HepG2 (cell line): ENCODE measurements at places on chromosomes 7 and 10. TPM values are rescaled to one million over a fixed set of nuclear protein-coding genes. Genes with fewer than 3 reads are reported as not detected.
A peak's percentile ranks its signal among the peaks of the same experiment; 100 is the strongest.

CAV2 gene
- polyA plus RNA-seq = 0.18 and 0.42 TPM in 2 replicates

SPACDR gene
- 0.24 and 0.41 TPM in 2 replicates for polyA plus RNA-seq

CCL24 gene
- polyA plus RNA-seq = not detected in 2 replicates

UBE3C gene
- polyA plus RNA-seq = 27.0 and 28.2 TPM in 2 replicates

CYCS gene
- polyA plus RNA-seq = 26.5 and 35.9 TPM in 2 replicates

DNA sequence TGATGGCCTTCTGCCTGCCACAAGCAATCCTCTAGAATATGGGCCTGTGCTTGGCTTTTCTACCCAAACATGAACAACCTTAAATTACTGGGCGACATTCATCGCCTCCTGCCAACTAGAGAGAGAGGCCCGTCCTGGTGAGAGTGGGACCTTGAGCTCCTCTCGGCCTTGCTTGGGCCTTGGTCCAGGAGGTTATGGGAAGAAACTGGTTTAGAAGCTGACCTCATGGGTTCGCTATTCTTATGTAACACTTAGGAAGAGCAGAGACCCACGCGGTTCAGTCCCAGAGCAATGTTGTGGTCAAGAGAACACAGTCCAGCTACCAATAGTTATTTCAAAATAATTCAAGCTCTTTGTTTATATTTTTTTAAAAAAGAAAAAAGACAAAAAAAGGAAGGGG, 176.3 kb upstream of the ZNF32 start:
- H3K27me3 ChIP-seq = no peaks in the 10 kb centered on the region
- H3K4me1 ChIP-seq = no peaks in the 10 kb centered on the region; the same call in 1 of the 2 replicates
- DNase-seq = peak; percentile 3
- H3K27ac ChIP-seq = no peak overlapping the region

- no peaks in the 10 kb centered on the region for H3K4me1 ChIP-seq
- H3K4me3 ChIP-seq = no peak overlapping the region
Measured at GRCh38 chr7:69827558-69827957, 229.3 kb downstream of the AUTS2 start.

DNA sequence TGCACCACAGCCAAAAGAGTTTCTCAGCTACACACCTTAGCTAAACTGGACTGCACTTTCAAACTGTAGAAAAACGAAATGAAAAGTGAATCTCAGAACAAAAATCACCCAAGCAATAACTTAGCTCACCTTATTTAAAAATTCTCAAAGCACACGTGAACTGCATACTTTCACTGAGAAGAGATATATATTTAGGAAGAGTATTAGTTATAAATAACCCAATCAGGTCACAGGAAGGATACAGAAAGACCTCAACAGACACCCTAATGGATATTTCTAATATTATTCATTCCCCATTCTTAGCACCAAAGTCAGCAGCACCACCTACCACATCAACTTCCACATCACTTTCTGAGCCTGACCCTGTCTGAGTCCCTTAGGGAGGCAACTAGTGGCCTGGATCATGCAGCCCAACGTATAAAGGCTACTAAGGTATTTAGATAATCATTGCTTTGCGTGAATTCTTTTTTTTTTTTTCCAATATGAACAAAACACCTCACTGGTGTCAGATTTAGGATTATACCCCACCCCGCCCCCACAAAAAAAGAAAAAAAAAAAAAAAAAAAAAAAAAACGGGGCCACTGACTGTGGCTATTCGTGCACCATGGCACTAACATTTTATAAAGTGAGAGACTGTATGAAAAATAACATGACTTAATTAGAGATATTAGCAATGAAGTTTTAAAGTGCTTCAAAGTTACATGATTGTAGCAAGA, 2.6 kb downstream of the ABI1 start:
- no peaks in the 10 kb centered on the region for H3K36me3 ChIP-seq
- no peak for DNase-seq
- H3K27me3 ChIP-seq = no peaks in the 10 kb centered on the region; the same call in 2 of the 3 replicates
- H3K4me1 ChIP-seq = peaks cover 53% of the 10 kb centered on the region
- peak overlapping the region; percentile 75 for H3K4me3 ChIP-seq
- H3K27ac ChIP-seq = no peak overlapping the region

- peak overlapping the region; percentile 98 for H3K27ac ChIP-seq
- 0 out of 2 replicates have a peak overlapping the region, but pooled peaks have one; percentile 7 for H3K4me3 ChIP-seq
- no peaks in the 10 kb centered on the region for H3K27me3 ChIP-seq
- peak; percentile 98 for DNase-seq
- H3K4me1 ChIP-seq = peaks cover 63% of the 10 kb centered on the region
Measured at GRCh38 chr10:119113751-119114732, 10.1 kb downstream of the DENND10 start.

GRCh38 chr10:58341947-58342346, 7.1 kb downstream of the UBE2D1 start:
- no peaks in the 10 kb centered on the region for H3K27me3 ChIP-seq
- H3K36me3 ChIP-seq = no peaks in the 10 kb centered on the region; the same call in 1 of the 2 replicates
- no peak for DNase-seq
- no peak overlapping the region for H3K4me3 ChIP-seq
- 0 out of 2 replicates have a peak, but pooled peaks cover 5% of the 10 kb centered on the region for H3K4me1 ChIP-seq
- no peak overlapping the region for H3K27ac ChIP-seq

- no peak overlapping the region for H3K4me3 ChIP-seq
- peaks cover 50% of the 10 kb centered on the region for H3K36me3 ChIP-seq
- H3K4me1 ChIP-seq = no peaks in the 10 kb centered on the region
- H3K27ac ChIP-seq = no peak overlapping the region
- no peak for DNase-seq
- H3K27me3 ChIP-seq = no peaks in the 10 kb centered on the region
Measured at GRCh38 chr10:5723692-5724091, 39.1 kb downstream of the TASOR2 start.

DNA sequence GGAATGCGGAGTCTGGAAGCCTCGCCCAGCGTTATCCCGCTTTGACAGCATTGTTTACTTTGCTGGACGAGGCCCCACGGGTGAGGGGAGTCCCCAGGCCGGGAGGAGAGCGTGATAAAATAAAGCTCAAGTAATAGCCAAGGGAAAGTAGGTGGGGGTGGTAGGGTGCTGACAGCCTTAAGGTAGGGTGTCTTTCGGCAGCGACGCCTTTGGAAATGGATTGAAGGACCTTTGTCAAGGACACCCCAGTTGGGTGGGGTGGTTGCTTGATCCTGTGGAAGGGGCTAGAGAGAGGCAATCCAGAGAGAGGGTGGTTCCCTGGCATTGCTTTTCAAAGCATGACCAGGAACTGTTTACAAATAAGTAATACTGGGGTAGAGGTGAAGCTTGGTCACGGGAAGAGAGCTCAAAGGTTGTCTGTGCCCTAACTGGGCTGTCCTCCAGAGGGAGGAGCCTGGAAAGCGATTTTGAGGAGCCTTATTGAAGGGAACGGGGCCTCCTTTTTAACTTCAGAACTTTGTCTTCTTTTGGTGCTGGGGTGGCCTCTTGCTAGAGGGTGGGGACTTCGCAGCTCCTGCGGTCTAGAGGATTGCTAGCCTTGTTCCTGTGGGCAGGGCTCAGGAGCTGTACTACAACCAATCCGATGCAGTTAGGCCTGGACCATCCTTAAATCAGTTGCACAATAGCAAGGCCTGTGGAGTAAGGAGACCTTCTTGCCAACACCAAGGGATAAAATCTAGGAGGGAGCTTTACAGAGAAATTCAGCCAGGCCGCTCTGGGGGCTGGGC, 1.3 kb downstream of the EIF4EBP2 start:
- no peaks in the 10 kb centered on the region; the same call in 2 of the 3 replicates for H3K27me3 ChIP-seq
- H3K4me3 ChIP-seq = peak overlapping the region; percentile 92
- H3K27ac ChIP-seq = peak overlapping the region; percentile 82
- peak; percentile 83 for DNase-seq

- peaks cover 7% of the 10 kb centered on the region for H3K36me3 ChIP-seq
- H3K4me1 ChIP-seq = peaks cover 15% of the 10 kb centered on the region
- no peak overlapping the region for H3K27ac ChIP-seq
- DNase-seq = no peak
- no peak overlapping the region for H3K4me3 ChIP-seq
- H3K27me3 ChIP-seq = no peaks in the 10 kb centered on the region
Measured at GRCh38 chr7:151095123-151095797, 9.0 kb downstream of the AGAP3 start.

GRCh38 chr7:158266817-158267741, 320.5 kb downstream of the PTPRN2 start:
- H3K27ac ChIP-seq = no peak overlapping the region
- peaks cover 43% of the 10 kb centered on the region for H3K4me1 ChIP-seq
- no peaks in the 10 kb centered on the region for H3K36me3 ChIP-seq
- no peaks in the 10 kb centered on the region for H3K27me3 ChIP-seq
- no peak for DNase-seq

GRCh38 chr7:113891031-113891350, 27.8 kb downstream of the PPP1R3A start:
- H3K4me1 ChIP-seq = no peaks in the 10 kb centered on the region
- no peak overlapping the region for H3K27ac ChIP-seq
- H3K36me3 ChIP-seq = no peaks in the 10 kb centered on the region

GRCh38 chr10:16843252-16843870, 26.1 kb upstream of the RSU1 start:
- H3K27me3 ChIP-seq = no peaks in the 10 kb centered on the region
- peak; percentile 64 for DNase-seq
- H3K4me3 ChIP-seq = no peak overlapping the region
- H3K36me3 ChIP-seq = no peaks in the 10 kb centered on the region

- no peaks in the 10 kb centered on the region for H3K36me3 ChIP-seq
- no peak overlapping the region for H3K27ac ChIP-seq
- no peak for DNase-seq
- H3K27me3 ChIP-seq = no peaks in the 10 kb centered on the region
Measured at GRCh38 chr10:92284112-92284704, 6.7 kb downstream of the CPEB3 start.

GRCh38 chr7:87216701-87217508, 2.6 kb downstream of the TMEM243 start:
- no peaks in the 10 kb centered on the region for H3K36me3 ChIP-seq
- peaks cover 41% of the 10 kb centered on the region for H3K4me1 ChIP-seq
- H3K27me3 ChIP-seq = peaks cover 2% of the 10 kb centered on the region; the same call in 1 of the 3 replicates
- H3K27ac ChIP-seq = no peak overlapping the region

GRCh38 chr7:25181532-25181931, 46.8 kb downstream of the NPVF start:
- peaks cover 3% of the 10 kb centered on the region; the same call in 1 of the 3 replicates for H3K27me3 ChIP-seq
- no peak overlapping the region for H3K4me3 ChIP-seq
- peaks cover 27% of the 10 kb centered on the region for H3K4me1 ChIP-seq
- no peak for DNase-seq
- H3K27ac ChIP-seq = no peak overlapping the region

DNA sequence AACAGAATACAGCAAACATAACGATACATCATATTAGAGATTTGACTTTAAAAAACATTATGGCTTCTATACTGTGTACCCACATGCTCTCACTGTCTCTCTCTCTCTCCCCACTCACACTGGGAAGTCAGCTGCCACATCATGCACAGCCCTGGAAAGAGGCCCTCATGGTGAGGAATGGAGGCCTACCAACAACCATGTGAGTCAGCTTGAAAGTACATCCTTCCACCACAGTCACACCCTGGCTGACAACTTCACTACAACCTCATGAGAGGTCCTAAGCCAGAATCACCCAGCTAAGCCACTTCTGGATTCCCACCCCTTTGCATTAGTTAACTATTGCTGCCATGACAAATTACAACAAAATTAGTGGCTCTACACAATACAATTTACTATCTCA, 23.3 kb upstream of the GPR22 start:
- H3K27ac ChIP-seq = no peak overlapping the region
- no peak for DNase-seq
- 0 out of 3 replicates have a peak, but pooled peaks cover 3% of the 10 kb centered on the region for H3K36me3 ChIP-seq
- no peaks in the 10 kb centered on the region for H3K4me1 ChIP-seq

- no peak overlapping the region for H3K4me3 ChIP-seq
- DNase-seq = no peak
- H3K4me1 ChIP-seq = no peaks in the 10 kb centered on the region
- H3K27me3 ChIP-seq = peaks cover 3% of the 10 kb centered on the region; the same call in 1 of the 2 replicates
Measured at GRCh38 chr10:7407368-7408290, 3.2 kb downstream of the SFMBT2 start.

- H3K36me3 ChIP-seq = no peaks in the 10 kb centered on the region
- H3K4me3 ChIP-seq = 0 out of 2 replicates have a peak overlapping the region, but pooled peaks have one; percentile 21
Measured at GRCh38 chr10:52965509-52965908, 192.9 kb upstream of the MBL2 start.
